ENCODE measurements at places on chromosomes 4 and X.

DNA sequence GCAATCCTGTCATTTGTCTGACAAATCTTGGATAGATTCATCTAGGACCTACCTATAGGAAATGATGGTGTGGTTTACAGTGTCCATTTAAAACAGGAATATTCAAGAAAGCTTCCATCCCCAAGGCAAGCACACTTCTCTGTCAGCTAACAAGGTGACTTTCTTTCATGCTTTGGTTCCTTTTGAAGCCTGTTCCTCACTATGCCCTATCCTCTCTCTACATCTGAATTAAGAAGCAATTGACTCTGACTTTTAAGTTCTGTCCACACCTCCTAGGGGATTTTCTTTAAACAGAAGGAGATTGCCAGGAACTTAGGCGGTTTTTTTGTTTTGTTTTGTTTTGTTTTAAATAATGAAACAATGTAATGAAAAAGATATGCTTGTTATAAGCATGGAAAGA is 1181.4 kb upstream of the TENM3 start:
- DNase-seq: no peak

DNA sequence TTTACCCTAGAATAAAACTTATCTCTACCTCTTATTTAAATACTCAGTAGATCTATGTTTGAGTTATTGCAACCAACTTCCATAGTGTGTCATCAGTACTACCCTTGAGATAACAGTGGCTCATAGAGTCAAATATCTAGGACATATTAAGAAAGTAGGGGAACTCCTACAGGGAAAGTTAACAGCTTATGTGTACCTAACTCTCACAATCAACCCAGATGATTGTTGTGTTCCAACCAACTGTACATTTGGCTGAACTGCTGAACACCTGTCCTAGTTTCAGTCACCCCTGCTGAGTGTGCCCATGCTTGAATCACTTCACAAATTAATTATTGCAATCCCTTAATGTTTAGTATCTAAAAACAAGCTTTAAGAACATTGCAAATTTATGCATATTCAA is 244.2 kb upstream of the GRID2 start:
- no peak for DNase-seq

DNA sequence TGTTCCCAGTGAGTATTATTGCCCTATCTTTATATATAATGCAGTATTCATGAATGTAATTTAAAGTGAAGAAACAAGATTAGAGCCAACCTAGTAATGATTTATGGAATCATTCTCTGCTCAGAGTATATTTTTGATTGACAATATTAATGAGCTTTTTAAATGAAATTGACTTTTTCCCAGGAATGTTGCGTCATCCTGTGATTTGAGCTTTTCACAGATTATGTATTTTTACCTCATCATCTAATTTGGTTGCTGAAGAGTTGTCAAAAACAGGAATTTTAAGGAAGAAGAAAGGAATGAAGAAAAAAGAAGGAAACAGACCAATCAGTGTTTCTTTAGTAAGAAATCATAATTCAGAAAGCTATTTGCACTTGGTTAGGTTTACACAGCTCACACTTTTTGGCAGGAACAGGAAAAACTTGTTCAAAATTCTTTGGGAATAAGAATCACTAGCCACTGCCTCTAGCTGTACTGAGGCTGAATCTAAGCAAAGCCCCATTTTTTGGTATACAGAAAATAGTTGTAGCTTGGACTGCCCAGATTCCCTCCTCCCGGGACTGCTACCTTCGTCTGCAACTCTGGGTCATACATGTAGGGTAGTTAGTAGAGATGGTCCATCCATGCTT is 27.3 kb downstream of the EXOC1 start:
- DNase-seq: no peak

GRCh38 chrX:69153060-69153730 is 12.1 kb downstream of the PJA1 start:
- peak; percentile 37 for DNase-seq

DNA sequence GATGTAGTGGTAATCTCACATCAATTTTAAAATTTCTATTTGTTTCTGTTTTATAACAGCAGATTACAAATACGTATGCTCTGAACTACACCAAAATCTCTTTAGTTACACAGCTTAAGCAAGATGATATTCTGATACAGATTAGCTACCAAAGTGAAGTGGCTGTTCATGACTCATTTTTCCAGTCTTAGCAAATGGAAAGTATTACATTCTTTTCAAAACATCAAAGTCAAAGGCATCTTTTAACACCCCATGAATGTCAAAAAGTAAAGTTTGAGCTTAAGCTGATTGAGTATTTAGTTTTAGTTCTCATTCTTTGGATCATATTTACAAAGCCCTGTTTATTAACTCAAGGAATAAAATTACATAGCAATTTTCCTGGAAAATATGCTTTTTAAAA is 6.6 kb upstream of the HPGDS start:
- peak; percentile 26 for DNase-seq

DNA sequence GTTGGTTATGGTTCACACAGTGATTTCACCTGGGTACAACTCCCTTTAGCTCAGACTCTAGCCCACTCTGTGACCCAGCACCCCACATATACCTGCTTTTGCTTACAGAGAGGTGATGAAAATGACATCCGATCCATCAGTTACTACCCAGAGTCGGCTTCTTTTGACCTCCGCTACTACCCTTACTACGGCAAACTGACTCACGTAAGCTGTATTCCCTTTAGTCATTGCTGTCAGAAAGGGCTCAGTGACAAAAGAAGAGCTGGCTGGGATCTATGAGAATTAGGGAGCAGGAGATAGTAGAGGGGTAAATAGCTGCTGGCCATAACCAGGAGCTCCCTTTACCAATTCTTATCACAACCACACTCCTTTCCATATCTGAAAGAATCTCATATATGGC is 16.7 kb downstream of the ATP1B4 start:
- DNase-seq: no peak

DNA sequence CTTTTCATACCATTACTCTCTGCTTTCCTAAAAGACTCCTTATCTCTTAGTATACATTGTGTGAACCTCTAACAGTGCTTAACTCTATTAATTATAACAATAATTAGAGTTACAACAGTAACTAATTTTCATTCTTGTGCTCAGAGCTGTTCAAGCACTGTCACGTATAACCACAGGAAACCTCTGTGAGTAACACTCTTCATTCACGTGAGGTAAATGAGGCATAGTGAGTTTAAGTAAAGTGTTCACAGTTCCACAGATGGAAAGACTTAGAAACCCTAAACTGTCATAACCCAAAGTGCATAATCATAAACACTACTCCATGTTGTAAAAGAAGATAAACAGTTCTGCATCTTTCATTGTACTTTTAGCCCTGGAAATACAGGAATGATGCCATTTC is 222.4 kb downstream of the CCSER1 start:
- DNase-seq: no peak

DNA sequence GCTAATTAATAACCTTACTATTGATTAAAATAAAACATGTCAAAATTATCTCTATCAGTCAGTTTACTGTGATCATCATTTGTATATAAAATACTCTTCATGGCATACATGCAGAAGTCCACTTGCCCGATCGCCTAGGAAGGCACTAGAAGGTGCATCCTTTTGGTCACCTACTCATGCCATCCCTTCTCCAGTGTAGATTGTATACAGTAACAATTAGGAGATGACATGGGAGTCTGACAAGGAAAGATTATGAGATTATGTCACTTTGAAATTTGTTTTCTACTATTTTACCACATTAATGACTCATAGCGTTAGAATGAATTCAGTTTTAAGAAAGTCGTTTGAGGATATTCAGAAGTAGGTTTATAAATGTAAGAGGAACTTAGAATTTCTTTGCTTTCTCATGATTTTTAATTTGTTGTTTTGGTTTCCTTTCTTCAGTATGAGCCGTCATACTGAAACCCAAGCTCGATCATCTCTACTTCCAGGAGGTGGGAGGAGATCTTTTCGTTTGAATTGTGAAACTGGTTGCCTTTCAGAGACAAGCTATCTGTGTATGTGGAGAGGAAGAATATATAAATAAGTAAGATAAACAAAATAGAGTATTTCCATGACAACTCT is 51.1 kb upstream of the UNC5C start:
- no peak for DNase-seq

GRCh38 chr4:61938250-61938846 is 738.2 kb downstream of the ADGRL3 start:
- DNase-seq: no peak

- DNase-seq: no peak
Measured at GRCh38 chr4:188396037-188396436, 256.8 kb downstream of the TRIML1 start.

DNA sequence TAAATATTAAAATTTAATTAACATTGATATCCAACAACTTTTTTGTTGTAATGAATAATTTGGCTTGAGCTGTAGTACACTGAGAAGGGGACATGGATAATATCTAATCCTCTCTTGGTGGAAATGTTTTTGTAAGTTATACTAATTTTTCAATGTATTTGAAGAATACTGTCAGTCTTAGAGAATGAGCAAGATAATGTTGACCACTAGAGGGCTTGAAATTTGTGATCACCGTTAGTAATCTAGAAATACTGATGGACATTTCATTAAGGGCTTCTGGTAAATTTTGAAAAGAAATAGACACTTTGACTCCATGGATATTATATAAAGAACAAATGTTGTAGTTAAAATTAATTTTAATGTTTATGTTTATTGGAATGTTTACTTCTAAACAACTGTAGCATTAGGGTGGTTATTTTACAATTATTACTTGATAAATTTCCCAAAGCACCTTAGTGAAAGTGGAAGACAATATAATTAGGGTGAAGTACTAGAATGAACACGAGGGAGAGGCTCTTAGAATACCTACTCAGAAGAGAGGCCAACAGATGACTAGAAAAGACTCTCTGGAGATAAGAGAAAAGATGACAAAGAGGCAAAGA is 20.0 kb upstream of the CAMK2D start:
- DNase-seq: peak; percentile 66

GRCh38 chrX:150370589-150371312 is 7.6 kb downstream of the MAMLD1 start:
- peak; percentile 19 for DNase-seq

DNA sequence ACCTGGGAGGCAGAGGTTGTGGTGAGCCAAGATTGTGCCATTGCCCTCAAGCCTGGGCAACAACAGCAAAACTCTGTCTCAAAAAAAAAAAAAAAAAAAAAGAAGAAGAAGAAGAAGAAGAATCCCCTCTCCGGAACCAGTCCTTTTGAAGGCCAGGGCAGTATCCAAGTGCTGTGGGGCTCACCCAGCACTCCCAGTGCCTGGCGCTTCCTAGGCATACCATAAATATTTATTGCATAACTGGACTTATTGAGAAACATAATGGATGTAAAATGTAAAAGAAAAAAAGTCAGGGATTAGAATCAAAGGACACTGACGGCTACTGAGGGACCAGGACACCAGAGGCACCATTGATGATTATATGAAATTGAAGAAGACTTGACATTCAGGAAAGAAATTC is 162.1 kb upstream of the KIT start:
- no peak for DNase-seq

DNA sequence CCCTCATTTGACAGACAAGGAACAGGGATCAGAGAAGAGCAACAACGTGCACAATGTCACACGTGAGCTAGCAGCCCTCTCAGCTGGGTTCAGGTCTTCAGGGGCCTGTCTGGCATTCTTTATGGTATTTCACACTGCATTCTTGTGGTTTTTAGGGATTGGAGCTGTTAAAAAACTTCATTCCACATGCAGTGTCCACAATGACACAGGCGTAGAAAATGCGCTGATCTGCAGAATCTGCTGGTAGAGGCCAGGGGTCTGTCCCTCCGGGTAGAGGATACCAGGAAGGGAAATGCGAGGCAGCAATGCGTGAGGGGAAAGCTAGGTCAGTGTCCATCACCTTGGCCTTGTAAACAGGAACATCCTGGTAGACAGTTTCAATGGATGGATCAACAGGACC is 36.6 kb downstream of the MAP7D3 start:
- peak; percentile 71 for DNase-seq

- DNase-seq: no peak
Measured at GRCh38 chrX:9913146-9913433, 54.1 kb upstream of the CLDN34 start.

- no peak for DNase-seq
Measured at GRCh38 chr4:68569466-68570121, 6.5 kb downstream of the UGT2B17 start.

GRCh38 chr4:161714022-161714751 is 449.6 kb downstream of the FSTL5 start:
- DNase-seq: peak; percentile 0

- no peak for DNase-seq
Measured at GRCh38 chr4:187362937-187363857, 632.4 kb upstream of the ZFP42 start.

DNA sequence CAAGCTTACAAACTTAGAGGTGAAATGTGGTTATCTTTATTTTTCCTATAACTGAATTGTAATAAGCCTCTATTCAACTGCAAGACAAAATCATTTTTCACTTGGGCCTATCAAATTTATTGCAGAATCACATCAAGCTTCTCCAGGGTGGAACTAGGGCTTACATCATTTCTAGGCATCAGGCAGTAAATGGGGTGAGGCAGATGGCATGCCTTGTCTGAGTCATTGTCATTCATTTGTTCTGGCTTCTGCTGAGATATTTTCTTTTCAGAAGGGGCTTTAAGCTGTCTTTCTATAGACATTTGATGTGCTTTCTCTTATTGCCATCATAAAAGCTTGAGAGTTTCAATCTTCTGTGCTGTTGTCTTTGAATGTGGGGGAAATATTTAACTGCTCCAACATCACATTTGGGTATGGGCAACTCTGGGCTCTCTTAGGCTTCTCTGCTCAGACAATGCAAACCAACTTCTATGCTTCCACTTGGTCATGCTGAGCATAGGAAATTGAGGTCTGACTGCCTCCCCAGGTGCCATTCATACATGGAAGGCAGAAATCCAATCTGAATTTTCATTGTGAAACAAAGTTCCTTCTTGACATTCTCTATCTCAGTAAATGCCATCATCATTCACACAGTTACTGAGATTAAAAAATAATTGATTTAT is 225.8 kb upstream of the GIMD1 start:
- DNase-seq: no peak

GRCh38 chrX:139200346-139200745 is 330.2 kb upstream of the F9 start:
- no peak for DNase-seq

DNA sequence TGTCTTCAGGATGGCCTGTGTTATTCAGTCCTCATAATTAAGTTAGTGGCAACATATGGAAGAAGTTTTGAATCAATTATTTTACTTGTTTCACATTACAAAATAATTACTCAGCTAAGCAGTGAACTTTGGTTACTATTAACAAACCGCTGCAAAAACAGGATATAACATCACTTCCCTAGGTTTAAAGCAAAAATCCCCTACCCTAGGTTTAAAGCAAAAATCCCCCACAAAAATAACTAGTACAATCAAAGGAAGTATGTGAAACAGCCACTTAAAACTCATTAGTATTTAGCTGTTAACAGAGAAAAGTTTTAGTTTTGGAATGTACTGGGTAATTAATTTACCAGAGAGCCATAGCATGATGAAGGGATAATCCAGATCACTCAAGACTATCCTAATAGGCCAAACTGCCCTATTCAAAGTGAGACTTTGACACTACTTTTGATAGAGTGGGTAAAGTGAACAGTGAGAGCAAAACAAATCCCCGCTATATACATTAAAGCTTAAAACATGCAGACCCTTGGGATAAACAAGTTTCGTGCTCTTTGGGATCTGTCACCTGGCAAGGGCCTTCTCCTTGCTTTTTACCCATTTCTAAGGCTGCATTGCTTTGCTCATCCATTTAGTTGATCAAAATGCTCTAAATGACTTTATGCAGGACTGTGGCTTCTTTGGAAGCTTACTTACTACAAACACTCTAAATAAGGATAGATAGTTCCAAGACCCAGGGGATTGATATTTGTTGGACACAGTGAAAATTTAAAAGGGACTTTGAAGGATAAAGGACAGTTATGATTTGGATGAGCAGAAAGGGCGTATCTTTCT is 36.4 kb upstream of the GPR174 start:
- no peak for DNase-seq

- no peak for DNase-seq
Measured at GRCh38 chr4:48405924-48406323, 64.6 kb downstream of the SLAIN2 start.

Measured in fibroblast of the aortic adventitia (primary cell).